Hippocampal formation (tissue), 2 donors: ENCODE measurements at places on chromosomes 2 and 18.

DNA sequence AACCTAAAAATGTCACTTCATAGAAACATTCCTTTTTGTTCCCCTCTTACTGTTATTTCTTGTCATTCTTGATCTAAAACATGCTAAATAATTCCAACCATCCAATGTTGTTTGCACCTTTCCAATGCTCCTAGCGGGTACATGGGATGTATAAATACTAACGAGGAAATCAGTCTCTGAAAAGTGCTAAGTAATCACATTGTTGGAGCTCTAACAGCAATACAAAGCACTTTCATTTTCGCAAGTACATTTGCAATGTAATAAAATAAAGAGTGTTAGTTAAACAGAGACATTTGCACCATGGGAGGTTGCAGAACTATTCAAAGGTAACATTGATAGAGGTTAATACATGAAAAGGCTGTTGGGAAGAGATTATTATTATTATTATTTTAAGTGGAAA is 286.2 kb upstream of the ACVR2A start:
- no peak for DNase-seq

DNA sequence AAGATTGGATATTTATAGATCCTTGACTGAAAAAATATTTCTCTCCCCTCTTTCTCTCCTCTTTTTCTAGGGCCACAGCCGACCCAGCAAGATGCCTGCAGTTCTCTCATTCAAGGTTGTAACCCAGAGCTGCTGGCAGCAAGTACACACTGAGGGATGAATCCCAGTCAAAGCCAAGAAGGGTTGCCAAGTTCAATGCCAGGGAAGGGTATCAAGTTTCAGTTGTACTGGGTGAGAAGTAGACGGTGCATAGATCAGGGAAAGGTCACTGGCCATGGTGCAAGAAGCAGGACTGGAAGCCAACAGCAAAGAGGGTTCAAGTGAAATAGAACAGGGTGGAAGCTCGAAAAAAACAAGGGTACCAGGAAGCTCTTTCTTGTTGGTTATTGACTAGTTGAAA is 170.2 kb downstream of the NRP2 start:
- no peak for DNase-seq

GRCh38 chr2:204010628-204011560 is 74.3 kb downstream of the ICOS start:
- DNase-seq: no peak

DNA sequence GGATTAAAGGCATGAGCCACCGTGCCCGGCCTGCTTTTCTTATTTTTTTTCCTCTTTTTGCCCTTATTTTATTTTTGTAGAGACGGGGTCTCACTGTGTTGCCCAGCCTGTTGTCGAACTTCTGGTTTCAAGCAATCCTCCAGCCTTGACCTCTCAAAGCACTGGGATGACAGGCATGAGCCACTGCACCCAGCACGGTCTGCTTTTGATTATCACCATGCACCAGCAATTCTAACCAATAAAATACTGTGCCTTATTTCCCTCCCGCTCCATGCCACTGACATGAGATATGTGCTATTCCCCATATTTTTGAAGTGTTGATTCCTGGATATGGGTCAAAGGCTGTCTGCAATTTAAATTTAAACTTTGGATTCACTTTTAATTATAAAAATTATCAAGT is 42.9 kb downstream of the ACYP2 start:
- DNase-seq: no peak

- peak; percentile 54 for DNase-seq
Measured at GRCh38 chr2:50491541-50492476, 540.1 kb downstream of the NRXN1 start.

GRCh38 chr2:240930631-240931318 is 24.6 kb downstream of the CROCC2 start:
- DNase-seq: no peak

- DNase-seq: no peak
Measured at GRCh38 chr2:65071499-65072180, 15.4 kb downstream of the CEP68 start.

GRCh38 chr2:25132299-25132635 is 36.1 kb downstream of the POMC start:
- no peak for DNase-seq

GRCh38 chr2:383888-384287 is 96.0 kb upstream of the ALKAL2 start:
- no peak for DNase-seq

DNA sequence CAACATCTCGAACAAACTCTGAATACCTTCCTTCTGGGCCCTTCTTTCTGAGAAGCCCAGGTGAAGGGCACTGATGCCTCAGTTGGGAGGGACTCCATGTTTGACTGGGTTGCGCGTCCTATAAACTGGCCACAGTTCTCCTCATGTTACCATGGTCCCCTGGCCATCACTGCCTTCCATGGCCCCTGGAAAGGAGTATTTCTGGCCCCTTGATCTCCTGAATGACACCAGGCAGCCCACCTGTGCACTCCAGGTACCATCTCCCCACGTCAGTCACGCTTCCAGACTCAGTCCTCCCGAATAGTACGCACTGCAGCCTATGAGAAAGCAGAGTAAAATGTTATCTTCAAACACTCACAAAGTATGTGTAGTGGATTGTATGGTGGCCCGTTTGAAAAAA is 73.9 kb downstream of the ACKR3 start:
- DNase-seq: no peak

GRCh38 chr2:235979037-235979436 is 189.1 kb downstream of the GBX2 start:
- no peak for DNase-seq

GRCh38 chr2:180690611-180691010 is 289.8 kb upstream of the UBE2E3 start:
- no peak for DNase-seq

DNA sequence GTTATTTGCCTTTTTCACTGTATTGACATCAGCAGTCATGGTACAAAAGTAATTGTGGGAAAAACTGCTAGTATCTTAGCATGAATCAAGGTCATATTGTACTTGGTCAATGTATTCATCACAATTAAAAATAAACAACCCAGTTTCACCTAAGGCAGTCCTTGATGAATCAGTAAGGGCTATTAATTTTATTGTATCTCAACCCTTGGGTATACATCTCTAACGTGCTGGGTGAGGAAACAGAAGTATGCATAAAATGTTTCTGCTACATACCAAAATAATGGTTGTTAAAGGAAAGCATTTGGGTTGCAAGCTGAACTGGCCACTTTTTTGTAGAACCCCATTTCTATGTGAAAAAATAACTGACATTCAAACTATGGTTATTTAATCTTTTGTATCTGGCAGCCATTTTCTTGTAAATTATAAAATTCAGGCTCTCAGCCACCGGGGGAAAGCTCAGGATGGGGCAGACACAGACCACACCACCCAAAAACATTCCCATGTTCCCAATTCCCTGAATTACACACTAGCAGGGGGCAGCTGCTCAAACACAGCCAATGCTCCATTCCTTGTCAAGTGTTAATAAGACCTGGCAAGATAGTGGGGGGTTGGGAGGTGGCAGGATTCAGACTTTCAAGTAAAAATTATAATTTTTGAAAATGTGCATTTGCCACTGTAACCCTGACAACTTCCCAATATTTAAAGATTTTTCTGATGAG is 49.3 kb downstream of the OLA1 start:
- no peak for DNase-seq

- no peak for DNase-seq
Measured at GRCh38 chr18:26312199-26312598, 86.0 kb downstream of the TAF4B start.

DNA sequence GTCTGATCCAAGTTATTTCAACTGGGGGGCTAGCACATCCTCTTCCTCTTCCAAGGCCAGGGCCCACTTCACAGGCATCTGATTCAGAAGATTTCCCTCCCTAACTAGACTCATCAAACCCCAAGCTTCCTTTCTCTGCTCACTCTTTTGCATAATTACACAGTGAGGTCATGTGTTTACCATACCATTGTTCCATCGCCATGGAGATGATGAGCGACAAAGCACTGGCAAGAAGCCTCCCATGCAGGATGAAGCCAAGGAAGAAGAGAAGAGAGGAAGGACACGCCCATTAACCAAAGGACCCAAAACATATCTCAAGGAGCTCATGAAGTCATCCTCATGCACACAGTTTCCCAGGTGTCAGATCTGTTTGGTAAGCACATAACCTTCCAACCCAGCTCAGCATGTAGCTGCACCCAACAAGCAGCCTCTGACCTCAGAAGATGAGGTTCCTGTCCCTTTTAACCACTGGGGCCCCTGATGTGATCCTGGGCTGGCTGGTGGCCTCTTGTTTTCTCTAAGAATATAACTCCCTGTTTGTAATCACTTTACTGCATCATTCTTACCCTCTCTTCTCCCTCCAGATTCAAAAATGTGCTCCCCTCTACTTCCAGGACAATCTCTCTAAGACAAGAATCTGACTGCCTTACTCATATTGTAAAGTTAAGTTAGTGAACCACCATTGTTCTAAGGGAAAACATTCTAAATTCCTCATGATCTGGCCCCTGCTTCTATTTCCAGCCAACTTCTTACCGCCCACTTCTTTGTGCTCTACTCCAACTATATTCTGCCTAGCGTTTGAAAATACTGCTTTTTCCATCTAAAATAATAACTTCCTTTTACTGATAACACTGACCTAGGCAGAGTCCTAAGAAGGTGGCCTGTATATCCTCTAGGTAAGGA is 190.1 kb downstream of the TTC32 start:
- DNase-seq: no peak

DNA sequence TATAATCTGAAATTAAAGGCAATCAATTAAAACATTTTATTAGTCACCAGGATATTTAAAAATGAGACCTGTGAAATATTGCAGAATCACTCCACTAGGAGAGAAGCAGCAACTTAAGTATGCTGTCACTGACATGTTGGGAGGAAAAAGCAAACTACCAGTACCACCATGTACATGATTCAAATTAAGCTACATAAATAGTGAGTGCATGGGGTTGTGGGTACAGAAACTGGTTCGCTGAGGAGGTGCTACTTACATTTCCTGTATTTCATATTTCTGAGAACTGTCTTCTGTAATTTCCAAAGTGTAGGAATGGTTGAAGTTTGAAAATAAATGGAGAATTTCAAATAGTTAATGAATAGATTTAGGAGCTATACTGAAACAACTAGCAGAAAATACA is 7.9 kb upstream of the NR4A2 start:
- DNase-seq: peak; percentile 48

DNA sequence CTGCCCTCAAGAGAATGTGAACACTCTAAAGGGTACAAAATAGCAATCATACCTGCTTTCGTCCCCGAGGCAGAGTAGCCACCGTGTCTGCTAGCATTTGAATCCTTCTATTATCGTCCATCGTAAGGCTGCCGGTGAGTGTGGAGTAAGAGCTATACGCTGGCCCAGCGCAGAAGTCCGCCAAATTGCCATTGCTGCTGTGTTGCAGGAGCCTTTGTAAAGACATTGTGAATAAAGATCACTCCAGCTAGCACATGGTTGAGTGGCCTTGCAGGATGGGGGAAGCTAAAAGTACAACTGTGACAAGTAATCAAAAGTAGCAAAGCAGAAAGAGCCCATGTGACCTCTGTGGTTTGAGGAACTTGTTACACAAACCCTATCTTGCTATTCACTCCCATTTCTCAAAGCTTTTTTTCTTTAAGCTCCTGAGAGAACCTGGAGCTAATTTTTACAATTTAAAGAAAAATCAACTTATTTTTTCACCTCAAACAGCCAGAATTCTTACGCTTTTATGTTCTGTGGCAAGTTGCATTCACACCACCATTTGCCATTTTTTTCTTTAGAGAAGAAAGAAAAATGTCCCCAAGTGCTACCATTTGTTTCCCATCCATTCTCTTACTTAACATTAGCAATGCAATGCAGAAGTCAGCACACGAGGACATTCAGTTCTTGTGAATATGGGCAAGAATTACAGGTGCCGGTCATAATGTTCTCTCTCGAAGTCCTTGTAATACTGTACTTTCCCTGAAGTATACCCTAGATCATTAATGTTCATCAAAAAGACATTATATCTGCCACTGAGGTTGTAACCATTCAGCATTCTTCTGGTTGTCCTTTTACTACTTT is at the start of gene CYTIP:
TSS of gene CYTIP (minus strand) at position 295 of the 846 bp plus-strand sequence. CDS start at position 226, 69 bp downstream.
- no peak for DNase-seq

GRCh38 chr2:88451811-88452564 is 505 bp downstream of the FOXI3 start:
- DNase-seq: no peak

- no peak for DNase-seq
Measured at GRCh38 chr2:174744111-174744510, 20.2 kb downstream of the CHRNA1 start.

DNA sequence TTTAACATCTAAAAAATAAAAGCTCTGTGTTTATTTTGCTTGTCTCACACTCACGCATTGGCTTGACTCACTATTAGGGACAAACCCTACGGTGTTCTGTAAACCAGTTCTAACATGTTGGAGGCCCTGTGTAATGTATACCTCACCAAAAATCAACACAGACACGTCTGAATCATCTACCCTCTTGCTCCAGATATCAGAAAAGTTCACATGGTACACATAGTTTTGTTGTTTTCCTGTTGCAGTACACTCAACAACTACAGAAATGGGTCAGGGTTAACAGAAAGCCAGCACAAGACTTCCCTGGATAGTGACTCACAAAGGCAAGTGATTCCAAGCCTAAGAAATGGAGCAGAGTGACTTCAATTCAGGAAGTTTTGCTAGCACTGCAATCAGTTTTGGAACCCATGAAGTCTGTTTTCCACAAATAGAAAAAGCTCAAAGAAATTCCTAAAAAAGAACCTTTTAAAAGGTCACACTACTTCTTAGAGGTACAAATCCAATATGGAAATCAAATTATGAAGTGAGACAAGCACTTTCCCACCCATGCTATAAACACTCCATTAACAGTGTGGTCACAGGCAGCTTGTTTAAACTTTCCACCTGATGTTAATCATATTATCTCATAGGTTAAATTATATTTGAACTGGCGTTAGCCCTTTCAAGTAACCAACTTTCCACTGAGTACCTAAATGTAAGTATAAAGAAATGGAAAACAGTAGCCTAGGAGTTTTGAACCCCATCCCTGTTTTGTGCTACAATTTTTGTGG is 87.4 kb downstream of the GAREM1 start:
- no peak for DNase-seq

- no peak for DNase-seq
Measured at GRCh38 chr2:41728788-41729338, 319.0 kb upstream of the PKDCC start.

- DNase-seq: no peak
Measured at GRCh38 chr2:167943897-167944296, 303.5 kb downstream of the STK39 start.

DNA sequence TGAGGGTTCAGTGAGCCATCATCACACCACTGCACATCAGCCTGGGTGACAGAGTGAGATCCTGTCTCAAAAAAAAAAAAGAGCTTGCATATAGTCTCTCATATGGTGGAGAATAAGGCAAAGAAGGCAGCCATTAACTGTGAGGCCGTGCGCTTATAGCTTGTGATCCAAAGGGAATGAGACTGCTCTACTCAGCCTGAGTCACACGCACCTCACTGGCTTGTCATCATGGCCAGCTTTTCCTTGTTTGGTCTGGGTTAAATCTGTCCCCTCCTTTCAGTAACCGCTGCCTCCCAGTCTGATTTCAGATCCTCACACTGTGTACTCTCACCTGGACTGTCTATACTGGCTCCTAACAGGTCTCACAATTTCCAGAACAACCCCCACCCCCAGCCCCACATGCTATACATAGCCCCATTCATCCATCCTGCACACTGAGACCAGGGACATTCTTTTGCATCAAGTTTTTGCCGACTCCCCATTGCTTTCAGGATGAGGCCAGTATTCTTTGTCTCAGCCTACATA is 35.3 kb upstream of the ANKRD44 start:
- DNase-seq: no peak
